Right renal pelvis (tissue), 4 donors: ENCODE measurements at places on chromosomes 7 and 10. TPM values are rescaled to one million over a fixed set of nuclear protein-coding genes. Genes with fewer than 3 reads are reported as not detected.

GRCh38 chr7:106313456-106313901 is 28.7 kb upstream of the NAMPT start:
- no peak for DNase-seq

DNA sequence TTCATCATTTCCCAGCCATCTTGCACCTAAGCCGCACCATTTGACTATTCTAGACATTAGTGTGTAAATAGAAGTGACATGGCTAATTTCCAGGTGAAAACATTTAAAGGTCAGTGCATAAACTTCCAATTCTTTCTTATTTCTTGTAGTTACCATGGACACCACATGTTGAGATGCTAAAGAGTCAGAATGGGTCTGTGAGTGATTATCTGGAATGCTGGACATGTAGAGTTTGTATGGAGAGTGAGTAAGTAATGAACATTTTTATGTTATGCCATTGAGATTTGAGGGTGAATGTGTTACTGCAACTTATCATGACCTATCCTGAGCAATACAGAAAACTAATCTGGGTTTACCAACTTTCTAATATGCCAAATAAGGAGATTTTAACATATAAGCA is 60.4 kb downstream of the MEOX2 start:
- DNase-seq = no peak

DNA sequence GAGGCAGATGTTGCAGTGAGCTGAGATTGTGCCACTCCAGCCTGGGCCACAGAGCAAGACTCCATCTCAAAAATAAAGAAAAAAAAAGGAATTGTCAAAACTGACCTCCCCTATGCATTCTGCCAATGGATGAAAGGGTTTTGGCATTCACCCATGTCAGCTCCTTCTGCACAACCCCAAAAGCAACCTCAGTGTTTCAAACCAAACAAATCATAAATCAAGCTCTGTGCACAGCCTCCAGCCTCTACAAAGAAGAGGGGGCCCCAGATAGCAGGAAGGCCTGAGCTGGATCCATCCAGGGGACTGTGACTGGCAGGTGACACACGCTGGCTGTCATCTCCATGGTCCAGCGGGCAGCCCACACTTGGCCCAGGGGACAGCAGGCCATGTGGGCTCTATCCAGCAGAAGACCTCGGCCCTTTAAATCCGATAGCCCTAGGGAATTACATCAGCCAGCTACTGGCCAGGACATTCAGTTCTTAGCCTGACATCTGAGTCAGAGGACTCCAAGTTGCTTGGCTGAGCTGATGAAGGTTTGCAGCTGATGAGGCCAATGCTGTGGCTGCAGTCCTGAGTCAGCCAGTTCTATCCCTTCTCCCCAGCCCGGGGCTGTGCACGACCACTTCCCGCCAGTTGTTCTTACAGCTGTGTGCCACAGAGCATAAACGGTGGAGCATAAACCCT is 52.0 kb upstream of the FIGNL1 start:
- DNase-seq = peak; percentile 16

Gene RNF148
- polyA plus RNA-seq = not detected

Gene NME8
- 0.26 TPM for polyA plus RNA-seq

Gene MBL2
- not detected for polyA plus RNA-seq

Gene FFAR4
- not detected for polyA plus RNA-seq
